NCI-H1436 treated with DMSO at 0.1 percent for 48 hours (cell line): ENCODE measurements at places on chromosomes 3 and 15.

DNA sequence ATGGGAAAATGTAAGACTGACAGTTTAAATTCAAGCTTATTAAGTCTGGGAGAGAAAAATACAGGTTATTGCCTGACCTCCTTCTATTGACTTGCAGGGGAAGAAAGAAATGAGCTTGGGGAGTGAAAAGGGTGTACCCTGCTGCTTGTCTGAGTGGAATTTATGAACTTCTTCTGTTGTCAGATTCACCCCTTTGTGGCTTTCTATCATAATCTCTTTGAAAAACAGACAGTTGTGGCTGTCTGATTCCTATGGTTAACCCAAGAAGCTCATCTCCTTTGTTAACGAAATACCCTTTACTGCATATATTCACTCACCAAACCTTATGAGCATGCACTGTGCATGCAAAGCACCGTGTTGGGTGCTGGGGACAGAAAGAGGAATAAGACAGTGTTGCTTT, 22.5 kb downstream of the GPD1L start:
- no peak for DNase-seq

DNA sequence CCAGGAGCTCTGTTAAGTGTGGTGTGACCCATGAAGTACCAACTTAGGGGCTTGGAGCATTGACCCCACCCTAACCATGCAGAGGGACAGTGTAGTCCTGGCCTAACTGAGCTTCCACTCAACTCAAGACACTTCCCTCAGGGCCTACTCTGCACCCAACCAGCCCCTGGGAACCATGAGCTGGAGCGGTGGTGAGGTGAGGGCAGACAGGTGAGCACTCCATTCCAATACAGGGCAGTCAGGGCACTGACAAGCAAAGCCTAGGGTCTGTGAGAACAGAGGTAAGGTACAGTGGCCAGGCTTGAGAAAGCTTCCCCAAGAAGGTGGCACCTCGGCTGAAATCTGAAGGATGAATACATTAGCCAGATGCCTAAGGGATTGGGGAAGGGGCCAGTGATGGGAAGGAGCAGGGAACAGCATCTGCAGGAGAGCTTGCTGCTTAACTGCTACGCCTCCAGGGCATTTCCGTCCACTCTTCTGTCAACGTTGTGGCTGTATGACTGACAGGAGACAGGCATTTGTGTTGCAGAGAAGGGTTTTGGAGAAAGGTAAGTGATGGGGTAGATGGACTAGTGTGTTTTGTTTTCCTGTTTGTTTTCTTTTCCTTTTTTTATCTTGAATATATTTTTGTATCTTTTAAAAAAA, 243.5 kb upstream of the TRIM42 start:
- DNase-seq = no peak

DNA sequence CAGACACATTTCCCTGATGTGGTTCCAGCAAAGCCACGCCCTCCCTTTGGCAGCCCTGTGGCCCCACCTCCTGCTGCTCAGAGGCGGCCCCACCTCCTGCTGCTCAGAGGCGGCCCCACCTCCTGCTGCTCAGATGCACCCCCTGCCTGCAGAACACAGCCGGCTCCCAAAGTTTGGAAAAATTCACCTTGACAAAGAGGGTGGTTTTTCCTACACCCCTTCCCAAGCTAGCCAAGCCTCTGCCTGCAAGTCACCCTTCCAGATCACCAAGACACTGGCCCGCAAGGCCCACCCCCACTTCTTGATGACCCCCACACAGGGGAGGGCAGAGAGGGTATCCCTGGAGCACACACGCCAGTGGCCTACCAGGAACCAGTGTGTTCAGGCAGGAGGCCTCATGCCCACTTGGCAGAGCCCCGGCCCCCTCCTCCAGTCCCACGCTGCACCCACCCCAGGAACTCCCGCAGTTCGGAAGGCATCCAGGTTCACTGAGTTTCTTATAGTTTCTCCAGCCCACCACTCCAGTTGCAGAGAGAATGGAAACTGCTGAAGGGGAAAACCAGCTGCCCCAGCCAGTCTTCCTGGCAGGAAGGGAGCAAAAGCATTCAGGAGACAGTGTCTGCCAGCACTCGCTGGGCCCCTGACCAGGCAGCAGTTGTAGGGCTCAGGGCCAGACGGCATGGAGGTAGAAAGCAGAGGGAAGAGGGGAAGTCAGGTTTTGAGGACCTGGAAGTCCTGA, 2.3 kb upstream of the HAPLN3 start:
- DNase-seq = no peak

GRCh38 chr3:146090521-146090920, 70.5 kb downstream of the PLOD2 start:
- no peak for DNase-seq

DNA sequence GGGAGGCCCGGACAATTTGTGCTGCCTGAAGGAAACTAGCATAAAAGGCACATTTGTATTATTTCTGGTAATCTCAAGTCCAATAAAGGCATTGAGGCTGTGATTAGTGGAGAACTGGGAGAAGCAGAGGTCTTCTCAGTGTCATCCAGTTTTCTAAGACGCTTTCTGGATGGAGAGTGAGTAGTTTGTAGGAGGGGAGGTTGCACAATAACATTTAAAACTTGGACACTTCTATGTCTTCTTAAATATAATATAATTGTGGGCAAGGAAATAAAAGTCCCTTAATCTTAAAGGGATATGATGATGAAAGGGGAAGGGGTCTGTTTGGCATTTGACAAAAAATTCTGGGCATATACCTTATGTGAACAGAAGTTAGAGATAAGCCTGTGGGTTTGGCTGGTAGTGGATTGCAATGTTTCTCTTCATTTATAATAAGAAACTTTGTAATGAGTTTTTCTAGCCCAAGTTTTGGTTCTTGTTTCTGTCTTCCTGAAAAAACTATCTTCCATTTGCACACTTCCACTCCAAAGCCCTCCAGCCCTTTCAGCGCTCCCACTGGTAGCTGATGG, 291.6 kb upstream of the TGFBR2 start:
- no peak for DNase-seq

DNA sequence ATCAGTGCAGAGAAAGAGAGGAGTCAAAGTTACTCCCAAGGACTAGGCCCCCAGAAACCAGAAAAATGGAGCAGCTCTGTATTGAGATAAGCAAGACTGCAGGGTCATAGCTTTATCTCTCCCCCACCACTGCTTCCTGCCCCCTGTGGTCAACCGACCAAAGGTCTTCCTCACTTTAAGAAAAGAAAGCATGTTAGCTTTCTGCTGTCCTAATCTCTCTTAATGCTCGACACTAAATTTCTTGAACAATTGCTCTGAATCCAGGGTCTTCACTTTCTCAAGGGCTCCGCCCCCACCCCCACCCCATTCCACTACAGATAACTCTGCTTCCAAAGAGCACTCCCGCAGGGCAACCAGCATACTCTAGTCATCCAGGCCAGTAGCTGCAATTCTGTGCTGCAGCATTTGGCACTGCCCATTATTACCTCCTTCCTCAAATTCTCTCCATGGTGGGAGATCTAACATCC, 31.9 kb downstream of the TNIK start:
- DNase-seq = no peak

- no peak for DNase-seq
These were observed 1.8 kb downstream of the PLXNB1 start for GRCh38 chr3:48428088-48428571.

DNA sequence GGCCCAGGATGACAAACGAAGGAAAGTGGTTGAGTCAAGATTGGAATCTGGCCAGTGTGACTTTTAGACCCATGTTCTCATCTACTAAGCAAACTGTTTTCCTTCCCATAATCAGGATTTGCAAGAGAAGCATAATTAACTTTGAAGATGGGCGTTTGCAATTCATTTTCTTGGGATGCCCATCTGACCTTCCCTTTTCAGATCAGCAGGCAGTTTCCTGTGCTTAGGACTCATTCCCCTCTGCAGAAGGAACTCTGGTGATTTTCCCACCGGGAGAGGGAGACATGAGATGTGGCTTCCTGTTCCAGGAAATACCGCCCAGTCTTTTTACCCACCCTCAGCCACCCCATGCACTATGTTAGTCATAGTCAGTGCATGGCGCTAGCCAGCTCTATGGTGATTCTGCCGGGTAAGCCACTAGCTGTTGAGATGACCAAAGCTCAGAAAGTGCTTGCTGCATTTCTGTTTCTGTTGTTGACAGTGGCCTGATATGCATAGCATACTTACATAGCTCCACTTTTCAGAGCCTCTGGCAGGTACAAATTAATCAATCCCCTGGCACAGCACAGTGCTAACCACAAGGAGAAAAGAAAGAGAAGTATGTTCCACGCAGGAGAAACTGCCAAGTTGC, 129.4 kb downstream of the VGLL4 start:
- DNase-seq = no peak

GRCh38 chr15:51874751-51875644, 45.5 kb downstream of the TMOD3 start:
- DNase-seq = no peak

- no peak for DNase-seq
These were observed 565.9 kb upstream of the CCDC54 start for GRCh38 chr3:106811376-106811775.

DNA sequence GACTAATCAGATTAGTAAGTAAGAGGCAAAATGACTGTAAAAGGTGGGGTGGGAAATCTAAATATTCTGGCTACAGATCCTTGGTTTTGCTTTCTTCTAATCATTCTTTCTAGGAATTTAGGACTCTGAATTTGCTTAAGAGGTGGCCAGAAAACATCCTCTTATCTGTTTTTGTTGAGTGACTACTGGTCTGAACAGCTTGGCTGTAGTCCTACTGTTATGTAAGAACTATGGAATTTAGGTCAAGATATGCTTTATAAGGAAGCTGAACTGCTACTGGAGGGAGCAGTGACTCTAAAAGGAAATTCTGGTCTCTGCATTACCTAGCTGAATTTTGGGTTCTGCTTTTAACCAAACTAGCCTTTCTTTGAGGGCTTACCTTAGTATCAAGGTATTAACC, 33.5 kb upstream of the CSPG5 start:
- DNase-seq = no peak

- no peak for DNase-seq
These were observed 46.1 kb downstream of the RFTN1 start for GRCh38 chr3:16467393-16467792.

- DNase-seq = no peak
These were observed at the start of gene CHRNB4 for GRCh38 chr15:78641102-78641748. Gene CHRNB4 (minus strand): TSS chr15:78641210. CDS start chr15:78641133, 77 bp downstream.

GRCh38 chr15:49135342-49135857, 20.0 kb downstream of the COPS2 start:
- no peak for DNase-seq

GRCh38 chr15:61556037-61556648, 327.0 kb upstream of the RORA start:
- DNase-seq = no peak

GRCh38 chr3:142794508-142794907, 70.7 kb downstream of the TRPC1 start:
- no peak for DNase-seq

DNA sequence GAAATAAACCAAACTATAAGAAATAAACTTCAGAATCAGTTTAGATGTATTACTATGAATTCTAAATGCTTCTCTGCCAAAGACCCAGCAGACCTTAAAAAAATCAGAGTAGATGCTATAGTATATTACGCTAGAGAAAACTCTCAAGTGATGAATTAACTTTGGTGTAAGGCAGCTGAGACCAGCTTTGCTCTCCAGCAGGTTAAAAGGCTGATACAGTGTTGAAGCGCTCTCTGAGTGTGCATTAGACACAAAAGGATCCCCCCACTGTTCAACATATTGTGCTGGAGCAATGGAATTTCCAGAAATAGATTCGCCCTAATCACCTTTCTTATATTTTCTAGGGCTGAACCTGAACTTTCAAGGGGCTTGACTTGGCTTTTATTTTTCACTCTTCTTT, 190.0 kb downstream of the EFHB start:
- no peak for DNase-seq

GRCh38 chr15:101448336-101448735, 41.2 kb downstream of the PCSK6 start:
- DNase-seq = no peak

DNA sequence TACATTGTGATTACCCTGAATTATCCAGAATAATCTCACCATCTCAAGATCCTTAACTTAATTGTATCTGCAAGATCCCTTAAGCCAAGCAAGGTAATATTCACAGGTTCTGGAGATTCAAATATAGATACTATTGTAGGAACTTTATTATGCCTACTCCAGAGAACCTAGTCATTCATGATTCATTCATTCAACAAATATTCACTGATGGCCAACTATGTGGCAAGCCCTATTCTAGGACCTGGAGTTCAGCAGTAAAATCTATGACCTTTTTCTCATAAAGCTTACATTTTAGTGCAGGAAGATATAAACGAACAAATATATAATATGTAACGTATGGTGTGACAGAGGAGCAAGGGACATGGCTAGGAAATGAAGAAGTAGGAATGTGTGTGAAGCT, 49.6 kb downstream of the ISL2 start:
- DNase-seq = no peak
